ENCODE measurements at places on chromosomes 5 and 9.

DNA sequence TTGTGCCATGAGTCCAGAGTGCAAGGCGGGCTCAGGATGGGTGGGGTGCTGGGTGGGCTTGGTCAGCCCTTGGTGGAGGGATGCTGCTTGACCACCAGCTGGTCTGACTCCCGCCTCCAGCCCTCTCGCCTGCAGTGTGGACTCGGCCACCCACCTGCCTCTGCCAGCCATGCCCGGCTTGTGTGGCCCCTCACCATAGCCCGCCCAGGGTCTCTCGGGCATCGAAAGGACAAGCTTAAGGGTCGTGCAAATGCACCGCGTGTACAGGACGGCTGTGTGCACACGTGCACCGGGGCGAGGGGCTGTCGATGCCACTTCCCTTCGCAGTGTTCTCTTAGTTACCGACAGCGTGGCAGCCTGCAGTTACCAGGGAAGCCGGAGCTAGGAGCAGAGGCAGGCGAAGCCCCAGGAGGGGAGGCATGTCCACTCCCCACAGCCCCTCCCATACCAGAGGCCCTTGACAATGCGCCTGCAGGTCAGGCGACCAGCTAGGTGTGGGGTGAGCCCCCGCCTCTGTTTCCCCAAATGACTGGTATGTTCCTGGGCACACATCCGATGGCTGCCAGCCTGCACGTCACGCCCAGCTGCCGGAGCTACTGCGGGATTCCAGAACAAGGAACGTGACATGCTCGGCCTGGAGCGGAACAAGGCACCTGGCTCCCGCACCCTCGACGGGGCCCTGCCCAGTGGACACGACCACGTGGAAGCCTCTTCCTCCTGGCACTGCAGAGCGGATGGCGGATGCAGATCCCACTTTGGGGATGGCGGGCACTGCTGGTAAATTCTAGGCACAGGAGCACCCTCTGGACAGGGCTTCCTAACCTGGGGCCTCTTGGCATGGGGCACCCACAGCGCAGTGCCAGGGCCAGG is 7.8 kb downstream of the LCN9 start:
- DNase-seq, result no peak

GRCh38 chr5:66963559-66963971 is 233.0 kb downstream of the CD180 start:
- DNase-seq, result no peak

DNA sequence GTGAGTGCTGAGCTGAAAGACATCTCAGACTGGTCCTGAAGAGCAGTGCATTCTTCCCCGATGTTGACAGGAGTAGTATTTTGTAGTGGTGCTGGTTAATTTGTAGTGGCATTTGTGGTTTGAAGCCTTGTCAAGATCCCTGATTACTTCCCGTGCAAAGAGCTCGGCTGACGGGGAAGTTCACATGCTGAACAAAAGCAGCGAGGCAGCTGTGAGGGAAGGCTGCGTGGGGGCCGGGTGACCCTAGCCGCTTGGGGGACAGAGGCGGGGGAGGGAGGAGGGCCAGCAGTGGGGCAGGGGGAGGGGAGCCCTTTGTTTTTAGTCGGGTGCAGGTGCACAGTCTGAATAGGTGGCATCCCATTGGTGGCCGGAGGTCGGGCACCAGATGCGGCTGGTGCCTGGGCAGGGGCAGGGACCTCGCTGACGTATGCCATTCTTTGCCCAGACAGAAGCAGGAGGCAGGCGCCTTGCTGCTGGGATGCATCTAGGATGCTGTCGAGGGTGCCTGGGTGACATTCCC is 64.7 kb downstream of the CRB2 start:
- DNase-seq, result no peak

DNA sequence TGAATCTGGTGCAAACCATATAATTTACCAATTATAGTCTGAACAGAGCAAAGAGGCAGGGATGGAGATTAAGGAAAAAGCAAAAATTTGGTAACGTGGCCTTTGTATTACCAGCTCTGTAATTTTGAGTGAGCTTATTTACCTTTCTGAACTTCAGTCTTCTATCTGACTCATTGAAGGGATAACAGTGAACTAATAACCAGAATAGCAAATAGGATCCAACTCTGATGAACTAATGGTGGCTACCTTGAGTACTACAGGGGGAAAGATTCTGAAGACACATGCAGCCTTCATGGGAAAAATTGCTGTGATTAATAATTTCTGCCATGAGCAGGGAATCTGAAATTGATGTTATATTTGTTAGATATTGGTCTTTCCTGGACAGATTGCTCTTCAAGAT is 23.0 kb upstream of the LARP1 start:
- no peak for DNase-seq

DNA sequence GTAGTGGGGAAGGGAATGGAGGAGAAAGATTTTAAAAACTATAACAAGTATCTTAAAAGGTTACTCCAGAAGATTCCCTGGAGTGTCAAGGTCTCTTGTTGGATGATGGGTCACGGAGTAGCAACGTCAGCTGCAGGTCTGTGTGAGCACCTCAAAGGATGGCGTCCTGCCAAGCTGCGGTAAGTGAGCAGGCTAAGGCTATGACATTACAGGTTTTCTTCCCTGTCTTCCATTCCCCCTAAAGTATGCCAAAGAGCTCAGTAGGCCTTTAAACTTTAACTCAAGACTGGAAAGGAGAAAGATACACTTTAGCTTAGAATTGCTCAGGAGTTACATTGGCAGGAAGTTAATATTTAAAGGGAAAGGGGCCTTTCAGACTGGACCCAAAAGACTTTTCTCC is 17.5 kb downstream of the SPOCK1 start:
- DNase-seq, result no peak

DNA sequence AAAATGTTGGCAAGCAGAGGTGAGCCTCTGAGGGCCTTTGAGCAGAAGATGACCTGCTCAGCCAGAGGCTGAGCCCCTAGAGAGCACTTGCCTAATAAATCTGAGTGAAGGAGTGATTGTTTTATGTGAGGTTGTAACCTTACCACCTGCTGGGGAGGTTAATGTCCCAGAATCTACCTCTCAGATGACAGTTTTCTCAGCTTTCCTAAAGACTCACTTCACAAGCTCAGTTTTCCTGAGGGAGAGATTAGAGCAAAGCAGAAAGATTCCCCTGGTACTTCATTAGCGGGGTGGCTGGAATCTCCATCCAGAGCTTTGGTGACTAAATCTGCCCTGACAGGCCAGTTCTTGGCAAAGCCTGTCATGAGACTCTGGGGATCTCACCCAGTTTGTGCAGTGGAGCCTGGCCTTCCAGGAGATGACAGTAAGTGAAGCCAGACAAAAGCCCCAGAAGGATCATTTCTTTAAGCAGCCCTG is 48.8 kb upstream of the GALNT10 start:
- DNase-seq, result no peak

DNA sequence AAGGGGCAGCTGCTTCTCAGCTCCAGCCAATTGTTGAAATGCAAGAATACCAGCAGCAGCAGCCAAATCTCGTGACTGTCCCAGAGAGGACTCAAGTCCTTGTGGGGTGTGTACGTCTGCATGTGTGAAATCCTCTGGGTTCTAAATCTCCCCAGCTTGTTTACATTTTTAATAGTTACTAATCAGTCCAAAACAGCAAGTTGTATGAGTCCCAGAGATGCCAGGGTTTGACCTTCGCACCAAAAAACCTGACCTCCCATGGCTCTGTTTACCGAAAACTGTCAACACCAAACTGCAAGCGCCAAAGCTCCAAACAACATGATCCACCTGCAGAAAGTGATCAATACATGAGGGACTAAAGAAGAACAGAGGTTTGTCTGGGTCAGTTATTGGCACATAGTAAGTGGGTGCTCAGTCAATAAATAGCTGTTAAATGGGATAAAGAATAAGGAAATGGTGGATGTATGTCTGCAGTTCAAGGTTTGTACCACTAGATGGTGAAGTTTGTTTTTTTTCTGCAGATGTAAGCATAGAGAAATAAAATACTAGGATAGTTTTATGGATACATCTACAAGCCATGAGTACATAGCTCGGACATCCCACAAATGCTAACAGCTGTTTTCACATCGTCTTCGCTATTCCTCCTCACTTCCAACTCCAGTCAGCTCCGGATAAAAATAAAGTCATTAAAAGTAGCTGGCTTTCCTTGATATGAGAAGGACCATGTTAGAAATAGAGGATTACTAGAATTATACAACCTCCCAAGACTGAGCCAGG is 85.3 kb upstream of the ADRB2 start:
- DNase-seq, result no peak

GRCh38 chr5:96203761-96204160 is 229.3 kb downstream of the PCSK1 start:
- DNase-seq, result no peak

GRCh38 chr5:24512423-24512822 is 132.4 kb downstream of the CDH10 start:
- DNase-seq, result no peak

DNA sequence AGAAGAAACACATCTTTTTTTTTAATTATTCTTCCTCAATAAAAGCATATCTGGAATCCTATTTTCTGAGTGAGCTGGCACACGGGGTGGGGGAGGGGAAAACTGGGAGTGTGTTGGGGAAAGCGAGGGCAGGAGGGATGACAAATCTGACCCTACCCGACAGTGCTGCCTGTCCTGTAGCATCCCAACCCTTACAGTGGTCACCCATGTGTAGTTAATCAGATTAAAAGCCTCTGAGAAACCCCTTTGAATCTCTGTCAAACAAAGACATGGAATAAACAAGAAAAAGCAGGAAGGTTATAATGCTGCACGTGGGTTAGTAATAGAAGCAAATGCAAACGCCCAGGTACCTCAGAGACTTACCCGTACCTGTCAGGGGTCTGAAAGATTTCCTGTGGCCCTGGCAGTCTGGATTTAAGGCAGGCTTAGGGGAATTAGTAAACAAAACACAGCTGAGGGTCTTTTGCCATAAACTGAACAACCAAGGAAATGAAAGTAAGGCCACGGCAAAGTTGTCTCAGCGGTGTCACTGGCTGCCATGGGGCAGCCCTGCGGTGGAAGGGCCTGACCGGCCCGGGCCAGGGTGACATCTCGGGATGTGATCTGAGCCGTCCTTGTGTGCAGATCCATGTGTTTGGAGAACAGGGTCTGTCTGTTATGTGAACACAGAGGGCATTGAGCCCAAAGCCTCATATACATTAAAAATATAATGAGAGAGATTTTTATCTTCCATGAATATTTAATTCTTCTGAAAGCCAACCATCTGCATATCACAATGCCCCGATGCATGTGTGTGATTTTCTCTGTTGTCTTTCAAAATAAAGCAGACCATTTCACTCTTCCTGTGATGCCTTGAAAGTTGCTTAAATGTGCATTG is 308.2 kb downstream of the ZNF608 start:
- no peak for DNase-seq

GRCh38 chr5:148989567-148989966 is 73.3 kb downstream of the SH3TC2 start:
- no peak for DNase-seq

- no peak for DNase-seq
Measured at GRCh38 chr9:94031946-94032345, 52.3 kb upstream of the PTPDC1 start.

- no peak for DNase-seq
Measured at GRCh38 chr9:134531220-134531970, 110.2 kb upstream of the COL5A1 start.

- DNase-seq, result no peak
Measured at GRCh38 chr9:135907006-135907430, 328 bp downstream of the CAMSAP1 start.

- DNase-seq, result no peak
Measured at GRCh38 chr5:34655354-34655991, 655 bp upstream of the RAI14 start.

DNA sequence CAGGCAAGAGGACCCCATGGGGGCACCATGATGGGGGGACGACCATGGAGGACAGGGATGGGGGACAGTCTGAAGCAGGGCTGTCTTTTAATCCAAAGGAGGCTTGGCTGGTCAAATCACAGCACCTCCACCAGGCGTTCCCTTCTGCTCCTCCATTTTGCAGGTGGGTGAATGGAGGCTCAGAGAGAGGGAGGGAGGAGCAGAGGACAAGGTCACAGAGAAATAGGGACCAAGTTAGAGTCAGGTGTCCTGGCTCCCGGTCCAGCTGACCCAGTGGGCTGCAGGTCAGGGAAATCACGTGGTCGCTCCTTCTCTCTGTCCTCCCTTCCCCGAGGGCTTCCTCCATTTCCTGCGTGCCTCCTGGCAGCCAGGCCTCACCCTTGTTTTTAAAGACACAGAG is 156.4 kb upstream of the SMIM23 start:
- no peak for DNase-seq

GRCh38 chr5:78586251-78586650 is 62.3 kb downstream of the LHFPL2 start:
- DNase-seq, result no peak

DNA sequence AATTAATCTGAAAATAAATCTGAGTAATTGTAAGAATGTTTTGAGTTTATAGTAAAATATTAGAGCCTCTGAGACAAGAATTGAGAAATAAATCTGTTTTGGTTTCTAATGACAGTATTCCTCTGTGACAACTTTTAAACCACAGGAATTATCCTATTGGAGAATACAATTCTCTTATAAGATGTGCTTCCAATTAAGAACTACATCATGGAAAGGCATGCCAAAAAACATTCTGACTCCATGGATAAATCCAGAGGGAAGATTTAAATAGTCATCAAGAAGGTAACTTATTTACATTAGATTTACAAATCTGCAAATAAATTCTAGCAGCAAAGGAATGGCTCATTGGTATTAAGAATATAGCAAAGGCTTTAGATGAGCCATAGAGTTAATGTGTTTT is 178.3 kb upstream of the ACOT12 start:
- DNase-seq, result no peak

- DNase-seq, result no peak
Measured at GRCh38 chr9:111484572-111484894, 350 bp upstream of the ECPAS start.

DNA sequence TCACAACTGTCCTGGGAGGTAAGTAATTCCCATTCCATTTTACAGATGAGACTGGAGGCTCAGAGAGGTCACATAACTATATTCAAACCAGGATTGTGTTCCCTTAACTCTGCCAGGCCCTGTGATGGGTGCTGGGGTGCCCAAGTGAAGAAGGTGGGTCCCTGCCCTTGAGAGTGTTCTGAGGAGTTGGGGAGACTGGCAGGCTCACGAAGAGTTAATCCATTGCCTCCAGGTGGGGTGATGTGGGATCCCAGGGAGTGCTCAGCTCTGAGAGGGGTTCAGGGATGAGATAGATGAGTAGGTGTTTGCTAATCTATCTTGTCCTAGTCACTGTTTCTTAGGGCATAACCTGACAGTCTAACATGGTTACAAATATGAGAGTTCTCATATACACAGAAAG is 36.7 kb downstream of the GSN start:
- DNase-seq, result no peak

DNA sequence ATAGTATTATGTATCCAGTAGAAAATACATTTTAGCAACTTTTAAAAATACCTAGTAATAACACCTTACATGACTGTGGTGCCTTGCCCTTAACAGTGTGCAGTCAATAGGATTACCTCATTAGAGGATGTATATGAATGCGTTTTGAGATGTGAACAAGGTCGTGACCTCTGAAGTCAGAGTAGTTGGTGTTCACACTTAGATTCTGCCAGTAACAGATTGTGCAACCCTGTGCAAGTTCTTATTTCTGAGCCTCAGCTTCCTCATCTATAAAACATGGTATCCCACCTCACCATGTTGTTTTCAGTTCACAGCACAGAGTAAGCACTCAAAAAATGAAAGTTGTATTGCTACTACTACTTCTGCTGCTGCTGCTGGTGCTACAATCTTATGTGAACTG is 347.3 kb downstream of the KDM4C start:
- DNase-seq, result no peak

- no peak for DNase-seq
Measured at GRCh38 chr5:84281383-84281782, 103.3 kb downstream of the EDIL3 start.

GRCh38 chr5:25286319-25286718 is 641.5 kb upstream of the CDH10 start:
- no peak for DNase-seq

- DNase-seq, result no peak
Measured at GRCh38 chr9:128193469-128194096, 2.2 kb upstream of the CIZ1 start.

GRCh38 chr9:69136779-69137178 is 37.3 kb upstream of the TJP2 start:
- DNase-seq, result no peak

Data from T follicular helper cell (primary cell).